Astrocyte of the spinal cord (primary cell): ENCODE measurements at places on chromosomes 6 and 20.

DNA sequence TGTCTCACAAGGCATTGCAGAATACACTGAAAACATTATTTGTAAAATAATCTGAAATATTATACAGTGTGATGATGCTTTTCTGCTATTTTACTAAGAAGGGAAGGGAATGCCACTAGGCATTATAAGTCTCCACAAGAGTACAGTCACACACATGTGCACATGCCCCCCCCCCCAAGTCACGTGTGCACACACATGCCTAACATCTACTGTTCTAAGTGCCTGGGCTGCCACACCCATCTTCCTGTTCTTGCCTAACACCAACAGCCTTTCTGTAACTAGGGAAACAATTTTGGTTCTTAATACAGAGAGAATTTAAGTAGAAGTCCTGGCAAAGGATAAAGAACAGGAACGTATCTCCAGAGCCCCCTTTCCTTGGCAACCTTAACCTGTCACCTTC lies 58.2 kb upstream of the BCLAF1 start:
- DNase-seq, result no peak

- peak; percentile 65 for DNase-seq
Measured at GRCh38 chr20:45934046-45934585, 367 bp upstream of the PCIF1 start.

DNA sequence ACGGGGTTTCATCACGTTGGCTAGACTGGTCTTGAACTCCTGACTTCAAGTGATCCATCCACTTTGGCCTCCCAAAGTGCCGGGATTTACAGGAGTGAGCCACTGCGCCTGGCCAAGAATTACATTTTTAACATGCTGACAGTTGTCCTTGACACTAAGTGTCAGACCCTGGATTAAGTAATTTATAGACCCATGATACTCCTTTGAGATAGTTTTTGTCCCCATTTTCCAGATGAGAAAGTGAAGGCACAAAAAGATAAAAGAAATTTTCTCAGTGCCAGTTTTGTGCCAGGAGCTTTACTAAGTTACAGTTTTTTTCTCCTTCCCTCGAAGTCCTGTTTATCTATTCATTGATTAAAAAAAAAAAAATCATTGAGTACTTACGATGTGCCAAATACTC lies 9.8 kb upstream of the EDEM2 start:
- DNase-seq, result no peak

DNA sequence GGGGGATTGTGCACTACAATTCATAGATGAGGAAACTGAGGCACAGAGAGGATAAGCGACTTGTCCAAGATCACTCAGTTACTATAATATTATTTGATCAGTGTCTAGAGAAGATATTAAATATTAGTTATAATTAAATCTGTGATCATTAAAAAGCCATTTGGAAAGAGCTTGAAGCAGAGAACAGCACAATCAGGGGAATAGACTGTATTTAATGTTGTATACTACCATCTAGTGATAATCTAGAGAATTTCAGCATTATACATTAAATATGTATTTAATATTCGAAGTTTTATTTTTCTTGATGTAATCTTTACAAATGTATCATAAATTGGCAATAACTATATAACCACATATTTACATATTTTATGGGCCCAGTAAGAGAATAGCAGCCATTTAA lies 20.1 kb upstream of the MTCL3 start:
- peak; percentile 39 for DNase-seq

DNA sequence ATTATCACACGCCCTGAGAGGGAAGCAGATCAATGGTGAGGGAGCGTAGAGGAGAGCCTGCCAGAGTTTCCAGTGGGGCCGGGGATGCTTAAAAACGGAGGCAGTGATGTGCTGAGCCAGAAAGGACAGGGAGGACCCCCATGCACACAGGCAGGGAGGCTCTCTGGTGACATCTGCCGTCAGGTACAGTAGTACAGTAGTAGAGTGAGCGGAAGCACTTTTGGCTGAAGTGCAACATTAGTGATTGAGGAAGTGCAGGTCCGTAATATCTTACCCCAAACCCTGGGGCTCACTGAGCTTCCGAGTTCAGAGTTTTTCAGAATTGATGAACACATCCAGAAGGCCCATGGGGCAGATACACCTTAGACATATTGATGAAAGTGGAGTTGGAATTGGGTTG lies 42.1 kb downstream of the GFRA4 start:
- no peak for DNase-seq

DNA sequence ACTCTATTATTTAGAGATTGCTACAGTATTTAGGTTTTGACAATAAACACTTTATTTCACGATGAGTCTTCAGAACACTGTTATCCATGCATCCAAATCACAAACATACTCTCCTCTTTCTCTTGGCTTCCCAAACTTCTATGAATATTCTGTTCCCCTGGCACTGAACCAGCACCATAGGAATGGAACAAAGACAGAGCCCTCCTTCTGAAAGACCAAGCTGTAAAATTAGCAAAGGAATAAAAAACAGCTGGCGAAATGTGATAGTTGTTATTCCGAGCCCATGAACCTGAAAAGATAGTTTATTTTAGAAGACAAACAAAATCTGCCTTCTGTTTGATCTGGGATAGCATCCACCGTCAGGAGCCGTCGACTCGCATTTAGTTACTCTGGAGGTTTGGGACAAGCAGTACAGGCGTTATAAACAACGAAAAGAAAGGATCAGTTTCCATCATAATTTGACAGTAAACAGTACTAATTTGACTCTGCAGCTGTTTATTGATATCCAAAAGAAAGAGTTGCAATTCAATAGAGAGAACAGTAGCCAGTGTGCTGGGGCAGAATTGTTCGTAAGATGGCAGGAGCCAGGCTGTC lies 161.4 kb downstream of the CLIC5 start:
- DNase-seq, result no peak

- no peak for DNase-seq
Measured at GRCh38 chr20:1947535-1947846, 46.4 kb downstream of the PDYN start.

- DNase-seq, result no peak
Measured at GRCh38 chr6:81790034-81790433, 37.6 kb upstream of the TENT5A start.

DNA sequence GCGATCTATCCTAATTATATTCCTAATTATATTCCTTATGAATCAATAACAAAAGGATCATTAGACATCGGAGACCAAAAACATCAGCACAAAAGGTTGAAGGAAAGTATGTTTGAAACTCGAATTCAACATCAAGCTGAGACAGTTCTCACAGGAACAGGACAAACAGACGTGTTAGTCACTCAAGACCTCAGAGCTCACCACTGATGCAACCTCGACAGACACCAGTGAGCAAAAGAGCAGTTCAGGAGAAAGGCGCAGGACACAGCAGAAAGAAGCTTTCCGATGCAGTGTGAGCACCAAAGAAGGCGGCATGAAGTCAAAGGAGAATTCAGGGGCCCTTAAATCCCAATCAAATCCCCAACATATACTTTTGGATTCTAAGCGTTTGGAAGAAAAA lies 6.3 kb upstream of the RAMACL start:
- DNase-seq, result peak; percentile 79

DNA sequence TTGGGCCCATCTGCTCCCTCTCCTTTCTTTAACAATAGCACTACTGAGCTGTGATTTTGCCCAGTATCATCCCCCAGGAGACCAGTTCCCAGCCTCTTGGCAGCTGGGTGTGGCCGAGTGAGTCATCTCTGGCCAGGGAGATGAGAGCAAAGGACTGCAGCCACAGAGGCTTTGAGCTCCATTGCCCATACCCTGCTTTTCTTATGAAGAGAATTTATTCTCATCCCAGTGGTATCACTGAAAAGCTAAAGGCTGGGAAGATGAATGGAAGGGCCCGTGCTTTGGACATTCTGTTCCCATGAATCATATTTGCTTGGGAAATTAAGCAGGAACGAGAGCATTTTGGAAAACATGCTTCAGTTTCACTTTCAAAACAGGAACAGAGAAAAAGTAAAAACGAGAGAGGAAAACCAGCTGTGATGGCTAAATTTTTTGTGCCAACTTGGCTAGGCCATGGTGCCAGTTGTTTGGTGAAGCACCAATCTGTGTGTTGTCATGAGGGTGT lies 14.9 kb downstream of the CST3 start:
- peak; percentile 96 for DNase-seq

GRCh38 chr6:14790976-14791375 lies 454.9 kb upstream of the JARID2 start:
- no peak for DNase-seq

DNA sequence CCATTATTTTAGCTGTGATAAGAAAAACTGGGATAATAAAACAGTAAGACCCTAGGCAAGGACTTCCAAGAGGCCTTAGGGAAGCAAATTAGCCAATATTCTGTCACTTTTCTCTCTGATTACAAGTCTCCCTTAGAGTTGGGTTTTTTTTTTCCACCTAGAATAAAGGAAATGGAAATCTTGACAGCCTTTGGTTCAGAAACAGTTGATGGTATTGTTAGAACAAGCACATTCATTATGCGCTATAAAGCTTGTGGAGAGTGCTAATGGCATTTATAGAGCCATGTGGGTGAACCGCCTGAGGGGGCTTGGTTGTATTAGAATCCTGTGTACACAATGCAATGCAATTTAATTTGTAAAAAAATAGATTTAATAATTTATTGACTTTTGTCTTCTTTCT lies 88.9 kb upstream of the OGFRL1 start:
- no peak for DNase-seq

DNA sequence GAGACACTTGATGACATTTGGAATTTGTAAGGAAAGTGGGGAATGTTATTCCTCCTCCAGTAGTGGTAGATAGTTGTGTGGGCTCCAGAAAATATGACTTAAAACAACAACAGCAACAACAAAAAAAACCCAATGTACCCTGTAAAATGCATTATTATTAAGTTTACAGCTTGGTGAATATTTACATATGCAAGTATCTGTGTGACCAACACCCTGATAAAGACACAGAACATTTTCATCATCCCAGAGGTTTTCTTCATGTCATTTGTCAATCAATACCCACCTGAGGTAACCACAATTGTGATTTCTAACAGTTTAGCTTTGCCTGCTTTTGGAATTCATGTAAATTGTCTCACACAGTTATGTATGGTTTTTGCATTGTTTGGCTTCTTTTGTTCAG lies 152.1 kb upstream of the GRIK2 start:
- no peak for DNase-seq

DNA sequence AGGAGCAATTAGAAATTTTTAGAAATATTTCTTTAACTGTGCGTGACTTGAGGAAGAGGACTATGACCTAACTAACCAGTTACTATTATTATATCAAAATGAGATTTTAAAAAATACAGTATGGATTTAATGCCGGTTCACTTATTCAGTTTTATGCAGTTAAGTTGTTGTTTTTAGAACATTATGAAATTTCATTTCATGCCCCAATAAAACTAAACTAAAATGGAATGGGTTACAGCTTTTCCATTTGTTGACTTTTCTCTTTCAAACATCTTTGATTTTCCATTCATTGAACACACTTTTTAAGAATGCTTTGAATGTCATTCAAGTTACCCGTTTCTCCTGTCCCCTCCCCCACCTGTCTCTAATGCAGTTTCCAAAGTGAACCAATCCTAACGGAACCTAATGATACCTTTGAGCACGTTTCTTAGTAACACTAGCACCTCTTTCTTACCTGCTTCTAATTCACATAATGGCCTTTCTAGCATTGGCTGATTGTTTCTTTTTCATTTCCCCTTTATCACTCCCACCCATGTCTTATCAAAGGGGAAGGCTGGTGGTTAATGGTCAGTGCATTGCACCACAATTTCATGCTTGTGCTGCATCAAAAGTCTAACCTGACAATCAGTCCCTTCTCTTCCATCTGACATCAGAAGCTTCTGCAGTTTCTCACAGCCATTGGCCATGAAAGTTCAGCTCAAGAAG lies 262.2 kb upstream of the TAB2 start:
- DNase-seq, result no peak

GRCh38 chr6:10838794-10839333 lies 525 bp upstream of the MAK start:
- DNase-seq, result no peak

- no peak for DNase-seq
Measured at GRCh38 chr6:26158076-26158580, 70.9 kb downstream of the HFE start.

DNA sequence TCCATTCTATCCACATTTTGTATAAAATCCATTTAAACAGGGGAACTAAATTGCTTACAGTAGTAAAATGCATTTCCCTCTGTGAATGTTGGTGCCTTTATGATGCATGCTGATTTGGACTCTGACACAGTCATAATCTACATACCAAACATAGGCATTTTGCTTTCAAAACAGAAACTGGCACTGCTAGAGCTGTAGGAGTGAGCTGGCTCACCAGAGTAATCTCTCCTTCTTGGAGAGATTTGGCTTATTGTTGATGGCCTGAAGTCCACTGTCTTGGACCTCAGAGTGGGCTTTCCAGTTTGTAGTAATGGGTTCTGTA lies 363.2 kb upstream of the FLRT3 start:
- peak; percentile 3 for DNase-seq

DNA sequence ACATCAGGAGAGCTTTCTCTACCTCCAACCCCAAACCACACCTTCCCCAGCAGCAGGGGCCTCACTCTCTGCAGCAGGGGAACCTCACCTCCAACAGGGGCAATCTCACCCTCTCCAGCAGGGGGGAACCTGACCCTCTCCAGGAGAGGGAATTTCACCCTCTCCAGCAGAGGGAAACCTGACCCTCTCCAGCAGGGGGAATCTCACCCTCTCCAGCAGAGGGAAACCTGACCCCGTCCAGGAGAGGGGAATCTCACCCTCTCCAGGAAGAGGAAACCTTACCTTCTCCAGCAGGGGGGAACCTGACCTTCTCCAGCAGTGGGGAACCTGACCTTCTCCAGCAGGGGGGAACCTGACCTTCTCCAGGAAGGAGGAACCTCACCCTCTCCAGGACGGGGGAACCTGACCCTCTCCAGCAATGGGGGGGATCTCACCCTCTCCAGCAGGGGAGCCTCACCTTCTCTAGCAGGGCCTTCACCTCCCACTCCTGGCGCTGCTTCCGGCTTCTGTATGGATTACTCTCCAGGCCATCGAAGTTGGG lies 3.1 kb downstream of the B3GALT4 start:
- DNase-seq, result peak; percentile 45

- DNase-seq, result no peak
Measured at GRCh38 chr6:72654071-72654621, 32.3 kb downstream of the KCNQ5 start.

- DNase-seq, result no peak
Measured at GRCh38 chr20:6618051-6618450, 149.4 kb upstream of the BMP2 start.

GRCh38 chr6:104829183-104829958 lies 30.3 kb downstream of the HACE1 start:
- DNase-seq, result no peak

DNA sequence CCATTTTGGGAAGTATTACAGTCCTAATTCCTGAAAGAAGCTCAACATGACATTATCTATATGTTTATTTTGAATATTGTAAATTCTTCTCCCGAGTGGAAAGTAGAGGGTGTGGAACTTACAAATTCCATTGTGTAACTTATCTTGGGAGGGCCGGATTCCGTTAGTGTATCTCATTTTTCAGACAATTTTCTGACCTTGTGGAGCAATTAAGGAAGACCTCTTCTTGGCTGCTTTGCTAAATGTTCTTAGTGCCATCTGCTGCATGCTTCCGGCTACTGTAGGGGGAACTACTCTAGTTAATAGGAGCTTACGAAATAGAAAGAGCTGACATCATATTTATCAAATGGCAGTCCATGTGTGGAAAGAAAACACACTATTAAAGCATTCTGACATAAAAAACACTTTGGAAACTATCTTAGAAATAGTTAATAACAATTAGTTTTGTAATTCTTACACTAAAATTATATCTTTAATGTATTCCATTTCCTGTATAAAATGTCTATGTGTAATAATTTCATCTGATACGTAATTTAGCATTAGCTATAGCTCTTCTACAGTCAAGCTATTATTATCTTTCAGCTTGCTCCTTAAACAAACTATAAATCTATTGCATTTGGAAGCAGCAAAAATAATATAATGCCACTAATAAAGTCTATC lies 41.5 kb upstream of the KCNQ5 start:
- peak; percentile 79 for DNase-seq
